ENCODE measurements at places on chromosomes 13 and 19.

DNA sequence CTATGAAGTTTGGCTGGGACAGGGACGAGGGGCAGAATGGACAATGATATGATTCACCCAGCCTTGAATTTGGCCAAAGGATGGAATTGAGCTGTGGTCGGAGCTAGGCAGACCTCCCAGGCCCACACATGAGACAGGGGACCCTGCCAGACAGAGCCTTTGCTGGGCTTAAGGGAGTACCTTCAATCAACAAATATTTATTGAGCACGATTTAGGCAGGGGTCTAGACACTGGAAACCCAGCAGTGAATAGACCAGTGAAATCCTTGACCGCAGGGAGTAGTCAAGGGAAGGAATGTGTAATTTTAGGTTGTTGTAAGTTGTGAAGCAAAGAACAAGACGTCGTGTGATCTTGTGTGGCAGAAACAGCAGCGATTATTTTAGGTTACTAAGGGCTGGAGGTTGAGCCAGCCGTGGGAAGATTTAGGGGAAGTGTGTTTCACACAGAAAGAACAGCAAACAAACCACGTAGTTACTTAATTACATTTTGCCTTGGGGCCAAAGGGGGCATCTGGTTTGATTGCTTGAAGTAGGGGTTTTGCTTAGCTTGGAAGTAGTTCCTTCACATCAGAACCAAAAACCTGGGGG, 16.9 kb upstream of the AP1M2 start:
- no peak for DNase-seq

GRCh38 chr13:26540334-26540733, 17.1 kb upstream of the WASF3 start:
- DNase-seq: no peak

DNA sequence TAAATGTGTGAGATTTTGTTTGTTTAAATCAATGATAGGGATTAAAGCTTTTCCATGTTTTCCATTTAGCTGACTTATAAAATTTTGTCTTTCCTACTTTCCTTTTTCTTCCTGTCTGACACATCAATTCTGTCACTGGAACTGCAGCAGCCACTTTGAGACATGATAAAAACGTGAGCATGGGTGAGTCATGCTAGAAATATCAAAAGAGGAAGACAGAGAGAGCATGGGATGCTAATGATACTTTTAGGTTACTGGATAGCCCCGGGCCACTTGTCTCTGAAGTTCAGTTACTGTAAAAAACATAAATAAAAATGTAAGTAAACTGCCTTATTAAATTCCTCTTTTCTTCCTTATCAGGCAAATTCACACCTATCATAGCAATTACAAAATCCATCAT, 1332.0 kb upstream of the PCDH20 start:
- DNase-seq: no peak

GRCh38 chr13:64066711-64067110, 2651.1 kb upstream of the PCDH20 start:
- no peak for DNase-seq

GRCh38 chr19:33606556-33606955, 15.2 kb upstream of the CHST8 start:
- no peak for DNase-seq

DNA sequence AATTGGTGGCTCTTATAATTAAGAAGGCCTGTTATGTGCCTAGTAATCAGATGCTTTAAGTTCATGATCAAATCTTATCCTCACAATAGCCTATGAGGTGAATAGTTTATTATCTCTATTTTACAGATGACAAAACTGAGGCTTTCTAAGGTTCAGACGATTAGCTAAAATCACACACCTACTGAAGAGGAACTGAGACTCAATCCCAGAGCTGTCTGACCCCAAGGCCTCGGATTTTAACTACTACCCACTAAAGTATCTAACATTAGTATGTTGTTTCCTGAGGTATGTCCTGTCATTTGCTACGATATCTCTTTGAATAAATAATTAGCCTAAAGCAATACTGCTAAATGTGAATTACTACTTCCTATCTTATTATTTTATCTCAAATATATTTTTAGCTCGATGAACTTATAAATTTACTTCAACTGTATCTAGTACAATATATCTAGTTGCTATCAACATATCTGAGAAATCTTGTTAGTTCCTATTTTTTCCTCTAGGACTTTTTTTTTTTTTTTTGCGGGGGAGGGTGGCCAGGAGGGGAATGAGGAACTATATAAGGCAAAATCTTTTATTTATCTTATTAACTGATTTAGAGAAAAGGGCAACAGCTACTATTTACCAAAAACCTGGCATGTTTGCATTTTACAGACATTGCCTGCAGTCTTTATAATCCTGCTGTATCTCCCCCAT, 118.5 kb downstream of the ABCC4 start:
- DNase-seq: no peak

- no peak for DNase-seq
These were observed 254.2 kb downstream of the ITGBL1 start for GRCh38 chr13:101706651-101707050.

- DNase-seq: no peak
These were observed 168.0 kb downstream of the PAN3 start for GRCh38 chr13:28306325-28306724.

DNA sequence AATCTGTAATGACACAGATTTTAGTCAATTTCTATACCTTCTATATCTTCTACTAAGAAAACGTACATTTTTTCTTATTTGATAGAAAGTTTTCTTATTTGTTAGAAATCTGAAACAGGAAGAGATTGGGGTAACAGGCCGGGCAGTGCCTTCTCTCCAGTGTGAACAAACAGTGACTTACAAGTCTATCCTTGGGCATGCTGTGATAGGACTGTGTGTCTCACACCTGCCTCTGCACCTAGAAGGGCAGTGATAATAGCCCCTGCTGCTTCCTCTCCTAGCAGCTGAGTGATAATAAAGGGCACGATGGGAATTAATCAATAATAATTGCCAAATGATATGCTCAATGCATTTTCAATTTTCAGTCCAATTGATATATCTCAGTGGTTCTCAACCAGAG, 1.4 kb downstream of the TMEM272 start:
- no peak for DNase-seq

DNA sequence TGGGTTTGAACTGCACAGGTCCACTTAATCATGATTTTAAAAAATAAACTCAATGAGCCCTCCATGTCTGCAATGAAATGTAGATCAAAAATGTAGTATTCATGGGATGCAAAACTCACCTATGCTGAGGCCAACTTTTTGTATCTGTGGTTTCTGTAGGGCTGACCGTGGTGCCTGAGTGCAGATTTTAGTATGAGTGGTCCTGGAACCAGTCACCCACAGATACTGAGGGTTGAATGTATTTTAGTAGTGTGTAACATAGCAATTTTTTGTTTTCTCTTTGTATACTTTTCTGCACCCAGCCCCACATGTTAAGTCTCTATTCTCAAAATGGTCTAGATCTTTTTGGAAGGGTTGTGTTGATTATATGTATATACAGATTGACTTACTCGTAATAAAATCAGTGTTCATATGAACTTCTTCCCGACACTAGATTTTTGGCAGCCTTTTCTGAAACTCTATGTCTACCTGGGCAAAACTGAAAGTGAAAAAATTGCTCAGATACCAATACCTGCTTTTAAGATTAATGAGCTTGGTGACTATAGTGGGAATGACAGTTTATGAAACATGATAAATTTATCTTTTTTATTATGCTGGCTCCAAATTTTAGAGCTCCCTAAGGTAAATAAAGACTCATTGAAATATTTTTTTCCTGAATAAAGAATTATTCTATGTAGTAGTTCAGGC, 51.6 kb downstream of the DNAJC15 start:
- no peak for DNase-seq

- DNase-seq: no peak
These were observed 14.3 kb downstream of the COL5A3 start for GRCh38 chr19:9995999-9996398.

- no peak for DNase-seq
These were observed at the start of gene PNMA8B for GRCh38 chr19:46495786-46496099. Gene PNMA8B, minus strand, starts transcription at chr19:46495867. Its CDS starts 402 bp downstream, at chr19:46495465.

DNA sequence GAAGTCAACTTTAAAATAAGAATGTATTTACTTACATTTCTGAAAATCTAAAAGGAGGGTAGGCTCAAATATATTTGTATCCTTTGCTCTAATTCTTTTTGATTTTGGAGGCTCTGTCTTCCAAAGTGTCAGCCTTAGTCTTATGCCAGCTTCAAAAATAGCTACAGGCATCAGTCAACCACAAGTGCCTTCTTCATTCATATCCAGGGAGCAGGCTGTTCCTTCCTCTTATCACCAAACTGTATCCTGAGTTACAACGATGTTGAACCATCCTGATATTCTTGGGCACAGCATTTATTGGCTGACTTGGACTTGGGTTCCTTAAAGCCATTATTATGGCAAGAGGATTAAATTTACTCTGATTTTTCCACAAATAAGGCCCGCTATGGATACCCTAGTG, 1161.3 kb downstream of the PCDH17 start:
- no peak for DNase-seq

- no peak for DNase-seq
These were observed 109.8 kb downstream of the KL start for GRCh38 chr13:33125821-33126570.

- no peak for DNase-seq
These were observed 26.8 kb downstream of the CERS1 start for GRCh38 chr19:18869023-18869618.

DNA sequence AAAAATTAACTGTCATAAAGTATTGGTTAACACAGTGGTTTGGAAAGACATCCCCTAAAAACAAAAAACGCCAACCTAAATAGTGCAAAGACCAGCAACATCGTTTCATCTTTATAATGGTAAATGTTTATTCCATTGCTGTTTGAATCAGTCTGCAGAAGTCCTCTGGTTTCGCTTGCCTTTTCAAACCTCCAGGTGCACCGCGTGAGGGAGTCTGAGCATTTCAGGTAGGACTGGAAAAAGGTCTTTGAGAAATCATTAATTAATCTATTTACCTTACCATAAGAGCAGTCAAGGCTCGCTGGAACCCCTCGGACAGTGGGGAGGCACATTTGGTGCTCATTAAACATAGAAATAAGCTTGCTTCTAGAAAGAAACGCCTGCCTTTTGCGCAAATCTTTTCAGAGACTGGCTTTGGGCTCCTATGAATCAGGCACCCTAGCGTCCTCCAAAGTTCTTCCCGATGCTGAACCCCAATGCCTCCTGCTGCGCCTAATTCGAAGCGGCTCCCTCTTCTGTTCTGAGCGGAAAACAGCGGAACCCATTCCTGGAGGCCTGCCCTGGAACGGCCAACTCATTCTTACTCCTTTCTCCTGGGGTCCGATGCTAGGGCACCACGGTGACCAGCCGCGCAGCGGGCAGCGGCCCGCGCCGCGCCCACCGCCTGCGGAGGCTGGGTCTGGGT, 951 bp upstream of the MTUS2 start:
- DNase-seq: no peak

GRCh38 chr19:29305268-29305667, 92.3 kb upstream of the UQCRFS1 start:
- DNase-seq: no peak

- no peak for DNase-seq
These were observed 33.6 kb downstream of the MTMR6 start for GRCh38 chr13:25253702-25254101.

- DNase-seq: no peak
These were observed 64.4 kb upstream of the NPAS1 start for GRCh38 chr19:46954993-46955812.

DNA sequence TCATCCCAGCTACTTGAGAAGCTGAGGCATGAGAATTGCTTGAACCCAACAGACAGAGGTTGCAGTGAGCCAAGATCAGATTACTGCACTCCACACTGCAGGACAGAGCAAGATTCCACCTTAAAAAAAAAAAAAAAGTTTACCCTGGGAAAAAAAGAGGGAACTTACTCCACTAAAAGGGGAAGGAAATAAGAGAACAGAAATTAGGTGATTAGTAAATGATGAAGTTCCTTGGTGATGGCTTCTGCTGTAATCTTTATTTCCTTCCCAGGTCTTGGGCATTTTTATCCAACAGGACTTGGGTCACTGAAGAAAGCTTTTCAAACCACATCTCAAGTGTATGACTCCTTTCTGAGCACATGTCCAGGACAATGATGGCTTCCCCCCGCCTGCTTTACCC, 9.3 kb downstream of the ZNF780A start:
- DNase-seq: no peak

GRCh38 chr19:14480700-14481079, 5.5 kb upstream of the PTGER1 start:
- DNase-seq: no peak

GRCh38 chr19:44776402-44777096, 1.1 kb upstream of the CBLC start:
- no peak for DNase-seq

DNA sequence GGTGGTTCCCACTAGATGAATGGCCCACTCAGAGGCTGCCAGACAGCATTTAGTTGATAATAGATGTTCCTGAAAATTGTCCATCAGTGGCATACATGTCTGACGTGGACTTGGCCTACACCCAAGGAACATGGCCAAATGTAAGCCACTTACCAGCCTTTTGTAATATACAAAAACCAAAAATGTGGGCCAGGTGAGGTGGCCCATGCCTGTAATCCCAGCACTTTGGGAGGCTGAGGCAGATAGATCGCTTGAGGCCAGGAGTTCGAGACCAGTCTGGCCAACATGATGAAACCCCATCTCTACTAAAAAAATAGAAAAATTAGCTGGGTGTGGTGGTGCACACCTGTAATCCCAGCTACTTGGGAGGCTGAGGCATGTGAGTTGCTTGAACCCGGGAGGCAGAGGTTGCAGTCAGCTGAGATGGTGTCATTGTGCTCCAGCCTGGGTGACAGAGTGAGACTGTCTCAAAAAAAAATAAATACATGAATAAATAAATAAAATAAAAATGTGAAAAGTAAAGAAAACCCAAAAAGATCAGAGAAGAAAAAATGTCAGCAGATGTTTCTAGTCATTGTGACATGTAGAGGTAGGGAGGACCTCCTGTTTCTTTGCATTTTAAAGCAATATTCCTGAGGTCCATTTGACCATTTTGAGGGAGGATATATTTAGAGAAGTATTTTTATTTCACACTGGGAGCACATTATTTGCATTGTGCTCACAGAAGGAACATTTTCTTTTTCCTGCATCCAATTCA, 7.1 kb upstream of the WTIP start:
- DNase-seq: no peak

- DNase-seq: no peak
These were observed 185.3 kb upstream of the TMTC4 start for GRCh38 chr13:100859861-100860260.

- no peak for DNase-seq
These were observed 1364.9 kb upstream of the MIR17HG start for GRCh38 chr13:89982407-89983095.

DNA sequence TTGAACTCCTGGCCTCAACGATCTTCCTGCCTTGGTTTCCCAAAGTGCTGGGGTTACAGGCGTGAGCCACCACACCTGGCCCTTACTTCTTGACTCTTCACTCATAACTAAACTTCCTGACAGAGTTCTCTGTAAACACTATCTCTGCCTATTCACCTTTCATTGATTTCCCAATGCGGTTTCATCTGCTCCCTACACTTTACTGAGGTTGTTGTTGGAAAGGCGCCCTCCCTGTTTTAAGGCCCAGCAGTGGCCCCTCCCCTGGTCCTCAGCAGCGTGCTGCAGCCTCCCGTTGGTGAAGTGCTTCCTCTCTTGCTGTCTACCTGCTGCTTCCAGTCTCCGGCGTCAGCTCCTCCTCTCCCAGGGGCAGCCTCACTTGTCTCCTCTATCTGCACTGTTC, 26.7 kb upstream of the CEBPA start:
- no peak for DNase-seq

GRCh38 chr19:4297901-4298809, 4.0 kb downstream of the TMIGD2 start:
- DNase-seq: no peak

Measured in stimulated activated CD4-positive, alpha-beta T cell treated with anti-CD3 and anti-CD28 coated beads, Interleukin-4, amount 100 ng/mL, for 48 hours (primary cell).